Stimulated activated CD8-positive, alpha-beta memory T cell treated with anti-CD3 and anti-CD28 coated beads, Interleukin-4, amount 100 ng/mL, for 1 hour (primary cell): ENCODE measurements at places on chromosomes 5 and 9.

GRCh38 chr5:81506378-81506777, 112.4 kb upstream of the ACOT12 start:
- no peak for DNase-seq

- DNase-seq = no peak
Observed at GRCh38 chr9:12968093-12968492, 193.3 kb downstream of the LURAP1L start.

GRCh38 chr5:145978708-145979107, 42.3 kb downstream of the SH3RF2 start:
- no peak for DNase-seq

DNA sequence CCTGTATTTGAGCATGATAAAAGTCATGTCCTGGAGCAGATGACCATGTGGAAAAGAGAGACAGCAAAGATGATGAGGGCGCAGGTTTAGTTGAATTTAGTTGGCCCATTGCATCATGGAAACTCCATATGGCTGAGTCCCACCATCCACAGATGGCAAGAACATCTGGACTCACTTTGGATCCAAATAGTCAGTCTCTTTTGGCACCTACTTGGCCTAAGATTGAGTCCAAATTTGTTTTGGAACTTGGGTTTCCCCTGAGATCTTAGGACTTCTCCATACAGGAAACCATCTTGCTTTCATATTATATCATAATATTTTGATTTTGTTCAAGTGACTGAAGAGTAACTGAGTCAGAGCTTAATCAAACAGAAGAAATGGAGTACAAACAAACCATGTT, 217.5 kb downstream of the DRD1 start:
- no peak for DNase-seq

- DNase-seq = no peak
Observed at GRCh38 chr5:102196481-102196880, 99.6 kb downstream of the SLCO4C1 start.

DNA sequence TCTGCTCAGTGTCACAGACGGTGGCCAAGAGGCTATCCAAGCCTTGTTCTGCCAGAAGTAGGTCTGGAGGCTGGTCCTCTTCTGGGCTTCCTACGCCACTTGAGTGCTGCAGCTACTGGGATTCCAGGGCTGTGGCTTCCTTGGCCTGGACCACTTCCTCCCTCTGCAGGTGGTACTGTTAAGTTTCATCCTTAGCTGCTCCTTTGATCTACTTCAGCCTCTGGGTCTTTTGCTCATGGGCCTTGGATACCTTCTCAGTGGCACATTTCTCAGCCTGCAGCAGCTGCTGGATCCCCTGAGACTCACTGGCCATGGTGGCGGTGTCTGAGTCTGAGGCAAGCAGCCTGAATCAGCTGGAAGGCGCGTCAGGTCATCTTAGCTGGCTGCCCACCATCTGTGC, 10.3 kb downstream of the CNOT8 start:
- no peak for DNase-seq

DNA sequence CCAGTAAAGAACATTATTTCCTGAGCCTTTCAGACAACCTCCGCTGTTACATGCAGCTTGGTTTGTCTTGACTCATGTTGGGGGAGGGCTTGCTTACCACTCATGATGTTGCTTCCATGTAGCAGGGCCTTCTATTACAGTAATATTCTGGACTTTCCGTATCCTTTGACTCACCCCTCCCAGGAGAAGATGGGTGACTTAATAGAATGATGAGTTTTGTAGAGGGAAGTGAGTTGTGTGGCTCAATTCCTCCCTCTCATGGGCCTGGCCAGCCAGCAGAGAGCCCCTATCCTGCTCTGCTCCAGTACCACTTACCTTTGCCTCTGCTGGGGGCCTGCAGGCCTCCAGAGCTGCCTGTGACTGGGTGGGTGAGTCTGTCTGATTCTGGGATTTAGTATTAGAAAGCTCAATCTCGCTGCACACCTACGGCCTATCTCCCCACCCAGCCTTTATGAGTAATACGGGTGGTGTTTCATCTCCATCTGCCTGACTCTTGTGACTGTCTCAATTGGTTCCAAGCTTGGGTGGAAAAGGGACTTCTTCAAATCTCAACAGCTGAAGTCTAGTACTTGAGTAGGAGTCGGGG, 52.6 kb upstream of the KLF9 start:
- no peak for DNase-seq

DNA sequence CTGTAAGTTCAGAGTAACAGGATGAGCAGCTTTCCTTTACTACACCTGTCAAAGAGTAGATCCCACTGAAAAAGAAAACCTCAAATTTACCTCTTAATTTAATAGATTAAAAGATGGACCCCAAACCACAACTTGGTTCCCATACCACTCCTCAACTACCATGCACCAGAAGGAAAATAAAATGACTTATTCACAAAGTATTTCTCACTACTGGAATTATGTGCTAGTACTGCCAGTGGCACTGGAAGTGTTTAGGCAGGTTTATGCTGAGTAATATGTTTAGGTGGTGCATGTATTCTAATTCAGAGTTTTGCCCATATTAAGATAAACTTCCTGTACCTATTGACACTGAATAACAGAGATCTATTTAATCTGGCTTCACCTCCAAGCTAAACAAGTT, 6.6 kb downstream of the PLK2 start:
- DNase-seq = no peak

GRCh38 chr5:76958991-76959767, 6.3 kb downstream of the CRHBP start:
- no peak for DNase-seq

DNA sequence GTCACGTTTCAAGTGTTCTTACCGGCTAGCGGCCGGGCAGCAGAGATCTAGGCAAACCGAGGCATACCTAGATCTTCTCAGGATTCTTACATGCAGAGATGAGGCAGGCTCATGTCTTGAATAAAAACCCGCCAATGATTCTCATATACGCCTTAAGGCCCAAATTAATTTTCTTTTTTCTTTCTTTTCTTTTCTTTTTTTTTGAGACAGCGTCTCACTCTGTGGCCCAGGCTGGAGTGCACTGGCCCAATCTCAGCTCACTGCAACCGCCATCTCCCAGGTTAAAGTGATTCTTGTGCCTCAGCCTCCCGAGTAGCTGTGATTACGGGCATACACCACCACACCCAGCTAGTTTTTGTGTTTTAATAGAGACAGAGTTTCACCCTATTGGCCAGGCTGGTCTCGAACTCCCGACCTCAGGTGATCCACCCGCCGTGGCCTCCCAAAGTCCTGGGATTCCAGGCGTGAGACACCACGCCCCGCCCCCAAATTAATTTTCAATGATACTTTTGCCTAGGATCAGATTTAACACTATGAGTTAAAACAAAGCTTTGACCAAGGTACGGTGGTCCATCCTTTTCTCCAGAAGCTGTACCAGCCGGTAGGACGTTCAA, 1.5 kb downstream of the C9orf40 start:
- DNase-seq = no peak

DNA sequence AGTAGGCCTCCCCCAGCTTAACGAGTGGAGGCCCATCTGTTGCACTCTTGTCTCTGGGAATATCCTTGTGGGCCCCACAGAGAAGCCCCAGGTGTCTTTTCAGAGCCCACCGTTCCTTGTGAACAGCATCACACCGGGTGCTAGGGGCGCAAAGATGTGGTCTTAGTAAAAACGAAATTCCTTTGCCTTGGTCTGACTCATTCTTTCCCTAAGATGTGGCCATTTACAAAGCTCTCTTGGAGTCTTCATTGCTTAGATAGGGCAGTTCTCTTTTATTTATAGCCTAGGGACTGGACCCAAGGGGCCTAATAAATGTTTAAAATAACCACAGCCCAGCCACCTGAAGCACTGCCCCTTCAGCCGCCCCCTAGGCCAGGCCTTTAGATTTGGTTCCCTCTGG, 52.8 kb upstream of the RPL26L1 start:
- DNase-seq = no peak

GRCh38 chr5:38615981-38616451, 59.6 kb upstream of the LIFR start:
- no peak for DNase-seq

- DNase-seq = no peak
Observed at GRCh38 chr9:70564468-70565335, 150.2 kb upstream of the KLF9 start.

DNA sequence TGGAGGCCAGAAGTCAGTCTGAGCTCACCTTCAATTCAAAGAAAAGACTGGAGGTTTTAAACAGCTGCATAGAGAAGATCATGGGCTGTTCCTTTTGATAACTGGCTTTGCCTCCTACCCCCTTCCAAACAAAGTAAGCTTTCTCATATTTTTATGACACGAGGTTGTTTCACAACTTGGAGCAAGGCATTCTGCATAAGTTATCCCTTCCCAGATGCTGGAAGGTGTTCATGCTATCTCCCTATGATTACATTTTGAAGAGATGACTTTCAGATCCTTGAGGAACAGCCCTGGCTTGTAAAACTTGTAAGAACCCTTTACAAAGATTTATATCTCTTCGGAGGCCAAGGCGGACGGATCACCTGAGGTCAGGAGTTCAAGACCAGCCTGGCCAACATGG, 571.9 kb upstream of the FTMT start:
- DNase-seq = no peak

- no peak for DNase-seq
Observed at GRCh38 chr9:126327006-126327713, 531 bp downstream of the MVB12B start.

DNA sequence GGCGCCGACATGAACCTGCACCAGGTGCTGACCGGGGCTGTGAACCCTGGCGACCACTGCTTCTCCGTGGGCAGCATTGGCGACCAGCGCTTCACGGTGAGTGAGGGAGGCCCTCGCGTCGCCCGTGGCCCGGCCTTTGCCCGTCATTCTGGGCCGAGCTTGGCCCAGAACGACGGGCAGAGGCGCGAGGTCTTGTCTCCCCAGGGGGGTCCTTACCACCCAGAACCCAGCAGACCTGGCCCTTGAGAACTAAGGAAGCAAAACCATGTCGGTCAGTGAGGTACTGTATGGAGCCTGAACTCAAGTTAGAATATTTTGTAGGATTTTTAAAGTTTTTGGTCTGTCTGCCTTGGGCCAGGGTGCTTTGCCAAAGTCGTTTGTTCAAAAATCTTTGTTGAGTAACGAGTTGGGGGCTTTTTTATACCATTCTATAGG, 691 bp downstream of the DMXL1 start:
- no peak for DNase-seq

DNA sequence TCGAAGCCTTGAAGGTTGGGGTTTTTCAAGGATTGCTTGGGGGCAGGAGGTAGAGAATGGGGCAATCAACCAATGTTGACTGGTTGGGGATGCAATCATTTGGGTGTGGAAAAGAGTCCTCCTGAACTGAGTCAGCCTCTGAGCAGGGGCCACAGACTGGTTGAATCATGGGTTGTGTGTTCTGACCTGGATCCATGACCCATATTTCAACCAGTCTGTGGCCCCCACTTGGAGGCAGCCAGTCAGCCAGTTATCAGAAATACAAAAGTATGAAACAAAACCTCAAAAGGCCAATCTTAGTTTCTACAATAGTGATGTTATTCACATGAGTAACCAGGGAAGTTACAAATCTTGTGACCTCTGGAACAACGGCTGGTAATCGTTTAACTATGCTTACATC, 81.4 kb upstream of the RANBP6 start:
- no peak for DNase-seq
